ENCODE measurements at places on chromosomes 3 and 15.

- no peak for DNase-seq
These were observed 420.9 kb upstream of the NECTIN3 start for GRCh38 chr3:110650741-110651140.

GRCh38 chr3:72446218-72447058 lies 401.8 kb downstream of the SHQ1 start:
- DNase-seq: peak; percentile 70

DNA sequence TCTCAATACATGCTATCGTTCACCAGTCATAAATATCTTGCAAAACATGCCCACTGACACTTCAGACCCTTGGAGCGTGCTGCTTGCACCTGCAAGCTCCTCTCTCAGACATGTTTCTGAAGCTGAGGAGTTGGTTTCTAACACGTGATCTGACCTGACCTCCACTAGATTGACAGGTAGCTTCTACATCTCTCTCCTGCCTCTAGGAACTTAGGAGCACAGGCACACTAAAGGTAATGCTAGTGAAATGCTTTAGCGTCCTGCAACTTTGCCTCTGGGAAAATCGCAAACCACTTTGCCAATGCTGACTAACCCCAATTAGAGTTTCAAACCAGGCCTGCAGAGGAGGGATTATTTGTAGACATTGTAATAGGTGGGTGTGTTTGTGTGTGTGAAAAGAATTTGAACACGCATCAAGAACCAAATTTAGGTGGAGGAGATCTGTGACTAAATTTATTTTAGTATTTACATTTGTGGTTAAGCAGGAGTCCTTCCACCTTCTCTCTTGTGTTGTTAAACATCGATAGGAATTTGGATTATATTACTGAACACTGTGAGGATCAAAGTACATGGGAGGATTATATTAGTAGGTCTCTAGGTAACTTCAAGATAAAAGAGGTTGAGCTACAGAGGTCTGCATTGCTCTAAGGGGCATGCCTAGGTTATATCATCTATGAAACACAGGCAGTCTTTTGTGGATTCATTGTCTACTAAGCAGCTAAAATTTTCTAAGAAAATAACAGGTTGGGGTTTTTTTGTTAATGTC lies 86.7 kb upstream of the ZBED2 start:
- no peak for DNase-seq

- no peak for DNase-seq
These were observed 13.9 kb downstream of the CRYBG3 start for GRCh38 chr3:97835761-97836160.

- peak; percentile 89 for DNase-seq
These were observed 48.6 kb upstream of the ULK4 start for GRCh38 chr3:42010530-42010929.

DNA sequence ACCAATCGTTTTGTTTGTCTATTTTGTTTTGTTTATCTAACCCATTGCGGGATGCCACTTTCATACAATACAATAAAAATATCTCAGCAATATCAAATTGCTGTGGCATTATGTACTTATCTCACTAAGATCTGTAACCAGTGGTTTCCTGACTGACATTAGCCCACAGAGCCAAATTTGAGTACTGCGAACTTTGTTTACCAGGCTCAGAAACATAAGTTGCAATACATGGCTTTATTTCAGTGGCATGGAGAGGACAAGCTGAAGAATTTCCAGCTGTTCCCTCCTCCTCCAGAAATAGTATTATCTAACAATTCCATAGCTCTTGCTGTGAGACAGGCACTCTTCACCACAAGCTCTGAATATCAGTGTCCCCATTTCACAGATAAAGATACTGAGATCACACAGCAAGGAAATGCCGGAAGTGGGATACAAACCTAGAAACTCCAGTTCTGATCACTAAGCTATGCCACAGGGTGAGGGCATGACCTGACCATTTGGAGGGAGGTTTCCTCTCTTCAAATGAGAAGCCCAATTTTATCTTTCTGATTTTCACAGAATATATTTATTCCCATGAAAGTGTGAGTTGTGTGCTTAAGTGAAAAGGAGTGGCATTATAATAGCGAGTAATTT lies 469.9 kb upstream of the CBLB start:
- no peak for DNase-seq

DNA sequence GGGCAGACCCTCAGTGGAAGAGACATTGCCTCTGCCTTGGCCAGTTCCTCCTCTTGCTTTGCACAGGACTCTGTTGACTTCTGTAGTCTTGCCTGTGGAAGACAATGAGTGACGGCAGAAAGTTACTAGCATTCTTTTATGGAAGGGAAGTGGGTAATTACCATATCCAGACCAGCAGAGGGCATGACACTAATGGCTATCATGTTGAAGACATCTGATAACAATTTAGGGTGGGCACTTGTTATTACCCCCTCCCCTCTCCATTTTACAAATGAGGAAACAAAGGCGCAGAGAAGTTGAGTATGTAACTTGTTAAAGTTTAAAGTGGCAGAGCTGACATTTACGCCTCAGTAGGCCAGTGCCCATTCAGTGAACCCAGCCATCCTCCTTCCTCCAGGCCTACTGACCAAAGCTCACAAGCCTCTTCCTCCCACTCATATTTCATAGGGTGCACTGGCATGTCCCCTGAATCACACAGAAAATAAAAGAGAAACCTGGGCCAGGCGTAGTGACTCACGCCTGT lies 48.2 kb upstream of the FMN1 start:
- DNase-seq: peak; percentile 49

DNA sequence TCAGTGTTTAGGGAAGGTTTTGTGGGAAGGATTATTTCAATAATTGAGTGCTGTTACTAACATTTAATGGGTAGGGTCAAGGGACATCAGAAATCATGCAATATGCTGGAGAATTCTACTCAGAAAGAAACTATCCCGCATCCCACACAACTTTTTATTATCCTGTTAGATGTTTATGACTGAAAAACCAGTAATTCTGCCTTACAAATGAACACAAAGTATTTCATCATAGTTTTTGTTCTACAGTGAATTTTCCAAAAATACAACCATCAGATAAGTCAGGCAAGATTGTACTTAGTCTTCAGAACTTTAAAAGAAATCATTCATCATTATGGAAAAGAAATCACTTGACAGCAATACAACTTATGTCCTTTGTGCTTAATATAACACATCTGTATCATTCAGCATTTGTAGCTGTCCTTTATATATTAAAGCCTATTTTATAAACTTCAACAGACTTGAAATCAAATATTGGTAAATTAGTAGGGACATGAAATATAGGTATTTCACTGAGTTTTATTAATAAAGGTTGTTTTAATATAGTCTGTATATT lies 61.9 kb downstream of the TRPM7 start:
- DNase-seq: no peak

- no peak for DNase-seq
These were observed 25.8 kb upstream of the KCNMB3 start for GRCh38 chr3:179276743-179277142.

DNA sequence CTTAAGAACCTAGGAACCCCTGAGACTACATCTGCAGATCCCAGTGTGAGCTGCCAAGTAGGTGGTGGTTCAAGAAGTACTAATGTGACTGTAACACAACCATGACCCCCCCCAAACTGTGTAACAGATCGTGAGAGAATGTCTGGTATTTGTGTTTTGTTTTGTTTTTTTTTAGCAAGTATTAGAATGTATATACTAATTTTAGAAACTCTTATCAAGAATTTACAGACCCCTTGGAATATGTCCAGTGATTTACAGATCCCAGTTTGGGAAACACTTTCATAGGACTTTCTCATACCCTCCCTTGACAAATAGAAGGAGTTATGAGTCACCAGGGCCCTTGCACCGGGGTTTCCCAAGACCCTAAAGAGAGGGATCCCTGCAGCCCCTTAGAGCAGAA lies 79.8 kb downstream of the SEMA5B start:
- DNase-seq: no peak
